ENCODE measurements at places on chromosomes 2 and 18.

- DNase-seq: no peak
Observed at GRCh38 chr2:237896956-237897355, 37.5 kb downstream of the RAMP1 start.

DNA sequence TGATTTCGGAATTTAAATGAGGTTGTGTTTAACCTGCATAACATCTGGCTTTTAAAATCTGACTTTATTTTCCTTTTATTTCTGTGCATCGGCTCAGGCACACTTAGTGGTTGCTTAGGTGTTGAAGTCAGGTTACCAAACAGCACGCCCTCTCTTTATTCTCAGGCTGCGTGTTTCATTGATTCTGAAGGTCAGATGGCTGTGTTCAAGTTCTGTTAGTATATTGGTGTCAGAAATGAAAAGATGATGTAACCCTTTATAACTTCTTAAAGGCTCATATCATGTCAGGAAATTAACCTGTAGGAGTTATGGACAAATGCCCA is 246.5 kb downstream of the LDLRAD4 start:
- DNase-seq: no peak

GRCh38 chr2:180572346-180572745 is 408.1 kb upstream of the UBE2E3 start:
- DNase-seq: no peak

DNA sequence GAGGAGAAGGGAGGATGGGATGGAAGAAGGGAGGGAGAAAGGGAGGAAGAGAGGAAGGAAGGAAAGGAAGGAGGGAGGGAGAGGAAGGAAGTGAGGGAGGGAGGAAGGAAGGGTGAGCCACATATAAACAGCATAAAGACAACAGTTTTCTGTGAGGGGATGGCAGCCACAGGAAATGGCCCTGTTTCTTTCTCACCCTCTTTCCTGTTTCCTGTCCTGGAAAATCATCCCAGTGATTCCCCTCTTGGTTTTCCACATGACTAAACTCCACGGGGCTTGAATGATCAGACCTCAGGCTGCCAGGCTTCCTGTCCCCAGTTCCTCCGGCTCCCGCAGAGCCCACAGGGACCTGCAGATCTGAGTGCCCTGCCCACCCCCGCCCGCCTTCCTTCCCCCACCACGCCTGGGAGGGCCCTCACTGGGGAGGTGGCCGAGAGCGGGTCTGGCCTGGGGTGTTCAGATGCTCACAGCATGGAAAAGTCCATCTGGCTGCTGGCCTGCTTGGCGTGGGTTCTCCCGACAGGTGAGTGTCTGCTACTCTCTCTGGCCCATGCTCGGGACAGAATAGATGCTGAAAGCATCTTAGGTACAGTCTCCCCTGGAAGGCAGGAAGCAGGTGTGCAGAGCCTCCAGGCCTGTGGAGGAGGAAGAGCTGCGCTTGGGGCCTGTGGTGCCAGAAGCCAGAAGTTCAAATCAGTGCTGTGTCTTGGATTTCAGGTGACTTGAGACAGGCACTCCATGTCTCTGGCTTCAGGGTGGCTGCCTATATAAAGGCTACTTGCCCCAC is at the start of gene SIGLEC15:
SIGLEC15 (plus strand) TSS at position 418 of the 787 bp plus-strand sequence; CDS start at position 472, 54 bp downstream.
- DNase-seq: no peak

- DNase-seq: no peak
Observed at GRCh38 chr2:68857202-68857845, 13.9 kb downstream of the BMP10 start.

Measured in activated CD4-positive, alpha-beta T cell treated with anti-CD3 and anti-CD28 coated beads for 1 hour (primary cell).